ENCODE measurements at places on chromosomes 2 and 18.

DNA sequence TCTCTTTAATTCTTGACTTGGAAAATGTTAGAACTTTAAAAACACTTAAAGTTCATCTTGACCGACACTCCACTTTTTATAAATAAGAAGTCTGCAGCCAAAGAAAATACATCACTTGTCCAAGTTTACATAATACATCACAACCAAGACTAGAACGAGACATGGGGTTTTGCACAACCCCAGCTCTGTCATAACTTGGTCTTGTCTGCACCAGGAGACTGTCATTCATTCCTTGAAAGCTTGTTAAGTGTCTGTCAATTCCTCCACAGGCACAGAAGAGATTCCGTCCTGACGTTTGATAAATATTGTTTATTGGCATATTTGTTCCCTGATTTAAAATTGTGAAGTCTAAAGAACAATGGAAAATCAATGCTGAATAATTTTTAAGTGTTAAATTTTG, 139.5 kb upstream of the SETBP1 start:
- no peak for DNase-seq

DNA sequence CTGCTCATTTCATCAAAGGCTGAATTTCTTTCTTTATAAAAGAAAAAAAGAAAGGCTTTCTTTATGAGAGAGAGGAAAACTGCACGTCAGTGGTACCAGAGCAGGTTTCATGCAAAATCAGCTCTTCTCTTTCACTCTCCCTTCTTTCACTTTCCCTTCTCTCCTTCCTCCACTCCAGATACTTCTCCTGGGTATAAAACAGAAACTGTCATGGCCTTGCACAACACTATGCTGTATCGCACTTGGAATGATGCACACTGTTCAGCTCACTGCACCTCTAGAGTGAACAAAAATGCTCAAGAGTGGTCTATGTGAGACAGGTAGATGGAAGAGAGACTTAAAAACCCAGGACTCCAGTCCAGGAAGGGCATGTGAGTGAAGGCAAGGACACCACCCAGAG, 73.8 kb downstream of the KLF7 start:
- no peak for DNase-seq

DNA sequence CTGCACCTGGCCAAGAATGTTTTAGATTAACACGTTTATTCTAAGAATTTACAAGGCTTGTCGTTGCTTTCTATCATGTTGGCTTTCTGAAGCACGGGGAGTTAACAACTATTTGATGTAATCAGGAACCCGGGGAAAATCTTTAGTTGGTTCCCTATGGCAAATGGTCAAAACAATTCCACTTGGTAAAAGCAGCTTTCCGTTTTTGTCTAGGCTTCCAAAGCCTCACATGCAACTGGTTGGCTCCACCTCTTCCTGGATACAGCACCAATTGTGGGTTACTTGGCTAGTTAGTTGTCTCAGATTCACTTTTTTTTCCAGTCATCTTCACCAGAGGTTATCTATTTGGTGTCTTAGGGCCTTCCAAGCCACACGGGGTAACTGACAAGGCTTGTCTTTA, 2.8 kb downstream of the COLEC12 start:
- no peak for DNase-seq

- no peak for DNase-seq
Measured at GRCh38 chr2:19519045-19519444, 160.6 kb upstream of the OSR1 start.

GRCh38 chr2:124563426-124563825, 538.3 kb downstream of the CNTNAP5 start:
- no peak for DNase-seq

GRCh38 chr2:47159627-47160026, 4.5 kb upstream of the STPG4 start:
- DNase-seq: no peak

DNA sequence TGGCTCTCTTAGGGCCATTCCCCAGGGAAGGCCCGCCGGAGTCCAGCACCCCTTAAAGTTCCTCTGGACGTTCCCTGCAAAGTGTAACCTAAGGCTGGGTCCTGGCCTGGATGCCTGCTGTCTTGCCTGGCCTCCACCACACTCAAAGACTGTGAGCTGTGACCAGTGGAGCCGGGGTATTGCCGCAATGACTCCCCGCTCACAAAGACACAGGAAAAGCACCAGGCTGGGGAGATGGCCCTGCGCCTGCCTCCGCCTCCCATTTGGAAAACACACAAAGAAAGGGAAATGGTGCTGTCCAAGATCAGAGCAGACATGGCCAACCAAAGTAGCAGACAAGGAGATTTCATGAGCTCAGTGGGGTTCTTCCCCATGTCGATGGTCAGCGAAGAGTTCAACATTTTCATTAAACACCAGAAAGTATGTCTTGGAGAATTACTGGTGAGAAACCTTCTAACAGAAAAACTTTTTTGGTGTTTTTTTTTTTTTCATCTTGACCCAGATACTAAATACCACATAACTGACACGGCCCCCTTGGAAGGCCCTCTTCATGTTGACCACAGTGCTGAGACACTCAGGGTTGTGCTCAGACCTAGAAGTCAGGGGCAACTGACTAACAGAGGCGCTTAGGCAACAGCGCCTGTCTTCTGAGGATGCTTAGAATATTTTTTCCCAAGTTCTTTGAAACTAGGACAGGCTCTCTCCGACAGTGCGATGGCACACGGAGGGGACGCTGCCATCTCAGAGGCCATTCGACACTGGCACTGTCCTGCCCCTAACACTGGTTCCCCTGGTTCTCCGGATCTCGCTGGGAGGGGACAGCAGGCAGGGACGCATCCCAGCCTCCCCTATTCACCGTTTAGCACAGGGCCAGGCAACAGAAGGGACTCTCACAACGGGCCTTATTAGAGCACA, 226.4 kb upstream of the ID2 start:
- DNase-seq: no peak

- DNase-seq: no peak
Measured at GRCh38 chr2:148721520-148721931, 77.0 kb downstream of the EPC2 start.

DNA sequence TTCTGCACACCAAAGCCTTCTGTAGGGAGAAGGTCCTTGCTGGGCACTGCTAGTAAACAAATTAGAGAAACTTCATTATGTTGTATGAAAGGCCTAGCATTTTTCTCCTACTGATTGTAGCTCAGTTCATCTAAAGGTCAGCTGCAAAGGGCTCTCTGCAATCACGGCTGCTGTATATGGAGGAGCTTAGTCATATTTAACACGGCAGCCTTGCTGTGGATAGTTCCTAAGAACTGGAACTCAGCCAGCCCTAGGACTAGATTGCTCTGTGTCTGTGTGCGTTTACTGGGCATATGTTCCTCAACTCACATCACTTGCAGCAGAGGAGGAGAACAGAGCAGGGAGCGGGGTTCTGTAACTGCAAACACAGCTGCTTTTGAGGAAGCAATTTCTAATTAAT, 1103.9 kb upstream of the KLHL29 start:
- no peak for DNase-seq

- no peak for DNase-seq
Measured at GRCh38 chr2:19020144-19021099, 338.0 kb downstream of the OSR1 start.

- no peak for DNase-seq
Measured at GRCh38 chr18:50469380-50469781, 90.5 kb upstream of the MAPK4 start.

- no peak for DNase-seq
Measured at GRCh38 chr2:49426996-49427395, 272.7 kb upstream of the FSHR start.

GRCh38 chr18:63317982-63318888, 1.3 kb downstream of the BCL2 start:
- peak; percentile 86 for DNase-seq

DNA sequence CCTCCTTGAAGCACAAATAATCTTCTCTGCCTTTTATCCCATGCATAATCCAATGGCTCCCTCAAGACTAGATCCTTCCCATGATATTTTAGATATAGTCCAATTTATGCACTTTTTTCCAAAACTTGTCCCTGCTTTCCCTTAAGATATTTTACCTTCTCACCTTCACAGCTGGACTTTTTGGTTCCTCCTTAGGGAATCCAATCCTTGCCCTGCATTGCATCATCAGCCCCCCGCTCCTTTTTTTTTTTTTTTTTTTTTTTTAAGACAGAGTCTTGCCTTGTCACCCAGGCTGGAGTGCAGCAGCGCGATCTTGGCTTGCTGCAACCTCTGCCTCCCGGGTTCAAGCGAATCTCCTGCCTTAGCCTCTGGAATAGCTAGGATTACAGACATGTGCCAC, 250.6 kb downstream of the DOK6 start:
- no peak for DNase-seq

GRCh38 chr2:106075048-106075447, 119.1 kb downstream of the UXS1 start:
- DNase-seq: no peak

DNA sequence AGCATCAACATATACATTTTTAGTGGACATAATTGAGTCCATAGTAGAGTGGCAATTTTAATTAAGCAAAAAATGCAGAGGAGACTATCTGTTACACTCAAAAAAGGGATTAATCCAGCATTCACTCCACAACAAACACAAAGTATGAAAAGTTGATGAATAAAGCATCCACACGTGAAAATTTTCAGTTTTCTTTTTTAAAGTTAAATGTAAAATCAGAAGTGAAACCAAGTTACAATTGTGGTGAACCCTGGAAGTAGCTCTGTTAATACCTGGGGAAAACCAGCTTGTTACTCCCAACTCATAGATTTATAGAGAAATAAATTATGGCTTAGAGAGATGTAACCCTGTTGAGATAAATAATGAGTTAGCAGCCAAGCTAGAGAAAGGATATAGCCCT, 807.8 kb downstream of the TRIB2 start:
- no peak for DNase-seq

DNA sequence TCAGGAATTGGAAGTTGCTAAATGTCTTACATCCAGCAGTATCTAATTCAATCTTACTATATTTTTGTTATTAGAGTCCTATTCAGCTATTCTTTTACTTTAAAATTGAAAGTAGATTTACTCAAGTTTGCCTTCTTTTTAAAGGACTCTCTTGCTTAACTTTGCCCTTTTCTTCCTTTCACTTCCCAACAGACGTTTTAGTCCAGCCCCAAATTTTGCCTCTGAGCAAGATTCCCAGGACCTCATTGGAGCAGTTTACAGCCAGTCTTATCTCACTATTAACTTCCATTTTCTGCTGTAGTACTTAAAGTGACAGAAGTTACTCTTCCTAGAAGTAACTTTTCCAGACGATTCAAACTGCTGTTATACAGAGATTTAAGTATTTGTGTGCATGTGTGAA, 1.7 kb upstream of the PRKD3 start:
- DNase-seq: no peak

- DNase-seq: no peak
Measured at GRCh38 chr2:174704642-174705041, 59.6 kb downstream of the CHRNA1 start.

Measured in activated naive CD4-positive, alpha-beta T cell treated with anti-CD3 and anti-CD28 coated beads, Interleukin-2, amount 50 U/mL, for 72 hours (primary cell).